ENCODE measurements at places on chromosomes 1 and 21.
A peak's percentile ranks its signal among the peaks of the same experiment; 100 is the strongest.

DNA sequence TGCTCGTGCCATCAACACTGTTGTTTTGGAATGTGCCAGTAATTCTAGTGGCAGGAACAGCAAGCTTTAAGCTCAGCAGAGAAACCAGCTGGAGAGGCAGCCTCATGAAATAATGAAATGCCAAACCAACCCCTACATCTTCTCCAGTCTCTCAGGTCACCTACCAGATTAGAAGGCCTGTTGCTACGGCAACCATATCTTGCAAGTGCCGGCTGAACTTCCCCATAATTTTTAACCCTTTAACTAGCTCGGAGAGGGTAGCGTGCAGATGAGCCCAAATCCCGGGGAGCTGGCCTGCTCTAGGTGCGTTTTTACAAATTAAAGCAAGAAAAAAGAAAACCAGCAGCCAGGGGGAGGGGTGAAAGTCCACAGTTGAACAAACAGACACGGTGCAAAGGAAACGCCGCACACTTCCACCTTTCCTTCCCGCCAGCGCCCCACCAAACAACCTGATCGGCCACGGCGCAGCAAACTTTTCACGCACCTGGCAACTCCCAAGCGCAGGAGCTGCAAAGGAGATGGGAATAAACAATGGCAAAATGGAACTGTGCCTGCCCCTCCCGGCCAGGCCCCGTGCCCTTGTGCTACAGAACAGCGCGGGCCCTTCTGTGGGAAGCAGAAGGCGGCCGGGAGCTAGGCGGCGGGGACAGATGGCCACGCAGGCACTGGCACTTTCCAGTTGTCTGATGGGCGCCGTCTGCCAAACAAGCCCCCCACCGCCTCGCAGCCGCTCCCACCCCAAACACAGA, 50.1 kb downstream of the SSBP3 start:
- no peak for DNase-seq

DNA sequence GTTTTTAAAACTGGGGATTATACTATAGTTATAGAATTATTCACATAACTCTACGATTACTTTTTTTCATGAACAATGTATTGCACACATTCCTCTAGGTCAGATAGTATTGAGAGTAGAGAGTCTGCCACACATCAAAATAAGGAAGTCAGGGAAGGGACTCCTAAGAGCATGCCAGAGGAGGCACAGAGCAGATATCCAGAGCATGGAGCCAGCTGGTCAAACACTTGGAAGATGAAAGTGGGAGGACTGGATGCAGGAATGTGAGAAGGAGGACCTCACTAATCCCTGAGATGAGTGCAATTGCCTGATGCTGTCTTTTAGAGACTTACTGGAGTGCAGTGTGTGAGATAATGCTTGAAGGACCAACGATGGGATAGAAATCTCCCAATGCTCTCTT, 9.6 kb upstream of the RFX5 start:
- no peak for DNase-seq

DNA sequence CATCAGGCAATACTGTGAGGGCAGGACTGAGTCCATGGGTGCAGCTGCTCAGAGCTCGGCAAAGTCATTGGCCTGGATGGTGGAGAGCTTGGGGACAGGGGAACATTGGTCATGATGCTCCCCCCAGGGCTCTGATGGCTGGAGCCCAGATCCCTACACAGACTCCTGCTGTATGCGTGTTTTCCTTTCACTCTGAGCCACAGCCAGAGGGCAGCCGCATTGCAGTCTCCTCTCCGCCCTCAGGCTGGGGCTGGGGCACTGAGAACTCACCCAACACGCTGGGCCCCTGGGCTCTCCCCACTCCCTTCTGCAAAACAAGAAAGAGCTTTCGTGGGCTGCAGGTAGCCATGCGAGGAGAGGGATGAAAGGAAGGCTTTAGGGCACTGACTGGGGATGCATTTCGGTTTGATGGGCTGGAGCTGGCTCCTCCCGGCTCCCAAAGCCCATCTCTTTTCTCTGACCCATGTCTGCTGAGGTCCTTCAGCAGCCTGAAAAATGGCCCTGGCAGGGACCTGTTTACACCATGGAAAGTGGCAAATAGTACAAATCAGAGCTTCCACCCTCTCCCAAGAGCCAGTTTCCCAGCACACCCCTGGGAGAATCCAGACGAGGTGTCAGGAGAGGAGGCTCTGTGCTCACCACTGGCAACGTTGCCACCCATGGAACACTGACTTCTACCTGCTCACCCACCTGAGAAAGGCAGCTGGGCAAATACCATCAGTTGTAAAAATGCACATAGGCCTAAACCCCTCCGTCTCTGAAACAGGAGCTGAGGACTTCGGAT, 43.8 kb downstream of the CAPN2 start:
- no peak for DNase-seq

- DNase-seq, result no peak
Measured at GRCh38 chr21:45130324-45130774, 56.0 kb downstream of the ADARB1 start.

GRCh38 chr21:14877581-14878228, 187.1 kb downstream of the NRIP1 start:
- no peak for DNase-seq

GRCh38 chr1:15950763-15951295, 25.1 kb downstream of the ZBTB17 start:
- no peak for DNase-seq

GRCh38 chr1:157842939-157843338, 1.3 kb upstream of the CD5L start:
- no peak for DNase-seq

DNA sequence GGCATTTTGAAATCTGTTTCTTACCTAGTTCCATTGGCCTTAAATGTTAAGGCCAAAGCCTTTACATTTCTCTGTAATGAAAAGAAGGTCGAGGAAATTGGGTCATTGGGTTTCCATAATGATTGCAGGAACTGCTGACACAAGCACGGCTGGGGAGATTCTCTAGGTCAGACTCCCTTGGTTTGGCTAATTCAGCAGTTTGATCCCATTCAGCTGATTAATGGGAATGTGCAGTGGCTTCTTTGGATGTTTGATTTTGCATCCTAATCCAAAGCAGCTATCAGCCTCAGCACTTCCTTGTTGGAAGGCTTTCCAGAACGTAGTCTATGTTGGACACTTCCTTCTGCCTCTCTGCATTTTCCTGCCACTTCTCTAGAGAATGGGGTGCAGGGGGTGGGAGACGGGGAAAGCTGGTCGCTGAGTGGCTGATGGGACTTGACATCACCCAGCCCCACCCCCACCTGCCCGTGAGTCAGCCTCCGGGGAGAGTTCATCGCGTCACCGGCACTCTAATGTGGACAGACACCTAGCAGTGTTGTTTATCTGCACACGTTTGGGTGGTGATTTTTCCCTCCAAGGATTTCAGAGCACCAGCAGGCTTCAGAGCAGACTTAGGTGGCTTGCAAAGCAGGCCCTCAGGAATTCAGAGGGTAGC, 5.4 kb downstream of the PSEN2 start:
- DNase-seq, result no peak

DNA sequence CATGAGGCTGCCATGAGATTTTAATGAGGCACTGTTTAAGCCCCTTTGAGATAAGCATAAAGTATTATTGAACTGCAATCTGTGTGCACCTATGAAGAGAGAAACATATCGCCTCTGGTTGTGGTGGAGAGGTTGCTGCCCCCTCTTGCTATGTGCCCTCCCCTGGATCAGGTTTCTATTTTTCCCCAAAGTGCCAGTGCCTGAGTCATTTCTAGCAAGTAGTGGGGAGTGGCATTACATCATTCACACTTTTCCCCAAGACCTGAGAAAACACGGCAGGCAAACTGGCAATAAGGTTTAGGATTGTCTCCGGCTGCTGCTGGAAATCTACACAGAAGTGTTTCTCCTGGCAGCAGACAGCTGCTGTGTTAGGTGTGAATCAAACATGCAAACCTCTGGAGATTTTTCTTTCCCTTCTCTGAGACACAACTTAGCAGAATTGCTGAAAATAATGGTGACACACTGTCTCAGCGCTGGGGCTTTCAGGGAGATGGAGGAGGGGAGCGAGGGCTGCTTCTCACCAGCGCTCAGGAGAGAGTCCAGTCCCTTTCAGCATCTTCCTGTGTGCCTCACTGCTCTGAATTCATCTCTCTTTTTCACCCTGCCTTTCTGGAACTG, 13.7 kb upstream of the RGS16 start:
- DNase-seq, result no peak

DNA sequence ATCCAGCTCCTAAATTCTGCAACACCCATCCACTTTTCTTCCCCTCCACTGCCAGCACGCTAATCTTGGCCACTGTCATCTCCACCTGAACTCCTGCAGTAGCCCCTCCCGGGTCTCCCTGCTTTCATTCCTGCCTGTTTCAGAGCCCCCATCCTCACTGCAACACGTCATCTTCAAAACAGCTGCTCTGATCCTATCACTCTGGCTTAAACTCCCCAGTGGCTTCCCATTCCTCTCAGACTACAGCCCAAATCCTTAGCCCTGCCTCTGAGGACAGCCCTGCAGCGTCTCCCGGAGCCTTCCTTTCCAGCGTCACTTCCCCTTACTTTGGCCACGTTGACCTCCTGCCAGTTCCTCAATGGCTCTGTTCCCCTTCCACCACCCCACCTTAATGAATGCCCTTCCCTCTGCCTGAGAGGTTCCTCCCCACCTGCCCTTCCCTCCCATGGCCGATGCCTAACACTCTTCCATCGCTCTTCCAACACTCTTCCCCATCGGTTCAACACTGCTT, 22.9 kb upstream of the IFNAR2 start:
- no peak for DNase-seq

DNA sequence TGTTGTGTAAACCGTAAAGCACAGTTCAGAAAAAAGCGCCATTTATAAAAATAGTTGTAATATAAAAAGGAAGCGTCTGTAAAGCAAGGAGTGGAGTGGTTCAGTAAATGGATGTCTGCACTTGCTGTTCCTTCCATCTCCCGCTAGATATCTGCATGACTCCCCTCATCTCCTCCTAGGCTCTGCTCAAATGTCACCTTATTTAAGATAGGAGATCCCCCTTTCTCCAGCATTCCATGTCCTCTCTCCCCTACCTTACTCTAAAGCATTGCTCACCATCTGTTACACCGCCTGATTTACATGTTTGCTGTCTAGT, 745 bp downstream of the MUL1 start:
- no peak for DNase-seq

GRCh38 chr1:23174426-23175110, 5.9 kb upstream of the LUZP1 start:
- no peak for DNase-seq

DNA sequence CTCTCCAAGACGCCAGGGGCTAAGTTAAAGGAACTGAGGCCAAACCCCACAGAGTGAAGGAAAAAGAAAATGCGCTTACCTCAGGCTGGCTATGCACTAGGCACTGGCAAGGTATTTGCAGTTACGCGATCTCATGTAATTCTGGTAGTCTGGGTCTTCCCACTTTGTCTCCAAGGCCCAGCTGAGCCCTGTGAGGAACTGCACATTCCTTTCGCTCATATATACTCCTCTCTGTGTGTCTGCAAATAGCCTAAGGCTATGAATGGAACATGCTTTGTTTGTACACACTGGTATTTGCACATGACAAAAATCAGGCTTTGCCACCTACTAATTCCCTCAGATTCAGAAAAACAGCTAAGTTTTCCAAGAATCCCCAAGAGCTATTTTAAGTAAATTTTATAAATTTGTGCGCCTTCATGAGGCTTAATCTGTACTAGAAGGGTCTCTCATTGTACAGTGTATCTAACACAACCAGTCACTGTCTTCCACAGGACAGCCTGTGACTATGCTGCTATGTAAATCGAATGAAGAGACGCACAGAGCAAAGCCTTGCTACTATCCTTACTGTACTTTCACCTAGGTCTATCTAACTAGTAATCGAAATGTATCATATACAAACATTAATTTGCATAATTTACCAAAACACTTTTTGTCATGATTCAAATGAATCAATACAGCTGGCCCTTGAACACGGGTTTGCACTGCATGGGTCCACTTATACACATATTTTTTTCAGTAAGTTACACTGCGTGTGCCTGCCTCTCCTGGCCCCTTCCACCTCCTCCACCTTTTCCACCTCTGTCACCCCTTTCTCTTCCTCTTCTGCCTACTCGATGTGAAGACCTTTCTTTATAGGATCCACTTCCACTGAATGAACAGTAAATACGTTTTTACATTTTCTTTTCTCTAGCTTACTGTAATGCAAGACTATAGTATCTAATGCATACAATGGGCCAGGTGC, 87.0 kb downstream of the SIPA1L2 start:
- no peak for DNase-seq

DNA sequence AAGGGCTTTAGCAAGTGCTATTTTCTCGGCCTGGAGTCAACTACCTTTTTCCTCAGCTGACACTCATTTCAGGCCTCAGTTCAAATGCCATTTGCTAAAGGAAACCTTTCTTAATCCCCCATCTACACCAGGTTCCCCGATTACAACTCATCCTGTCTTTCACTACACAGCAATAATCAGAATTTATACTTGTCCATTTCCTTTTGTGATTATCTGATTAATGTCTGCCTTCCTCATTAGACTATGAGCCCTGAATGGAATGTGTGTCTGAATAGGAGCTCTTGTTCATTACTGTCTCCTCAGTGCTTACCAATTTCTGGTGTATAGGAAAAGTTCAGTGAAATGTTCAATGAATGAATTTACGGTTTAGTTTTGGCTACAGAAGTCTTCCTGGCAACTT, 36.9 kb downstream of the ATP1B1 start:
- no peak for DNase-seq

DNA sequence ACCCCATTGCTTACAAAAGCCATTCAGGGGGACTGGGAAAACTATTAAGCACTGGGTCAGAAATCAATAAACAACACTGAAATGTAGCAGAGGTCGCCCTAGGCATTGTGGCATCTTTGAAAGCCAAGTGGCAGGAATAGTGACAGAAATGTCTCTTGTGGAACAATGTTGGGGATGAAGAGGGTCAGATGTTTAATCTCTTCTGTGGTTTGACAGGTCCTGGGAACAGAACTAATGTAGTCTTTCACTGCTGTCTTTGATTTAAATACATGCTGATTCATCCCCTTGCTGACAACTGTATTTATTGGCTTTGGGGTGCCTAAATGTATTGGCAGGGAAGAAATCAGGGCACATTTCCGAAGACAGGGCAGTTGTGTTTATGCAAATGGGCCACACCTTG, 194.8 kb downstream of the ATG4C start:
- DNase-seq, result no peak

GRCh38 chr1:8362701-8363101, 44.8 kb downstream of the SLC45A1 start:
- DNase-seq, result no peak

DNA sequence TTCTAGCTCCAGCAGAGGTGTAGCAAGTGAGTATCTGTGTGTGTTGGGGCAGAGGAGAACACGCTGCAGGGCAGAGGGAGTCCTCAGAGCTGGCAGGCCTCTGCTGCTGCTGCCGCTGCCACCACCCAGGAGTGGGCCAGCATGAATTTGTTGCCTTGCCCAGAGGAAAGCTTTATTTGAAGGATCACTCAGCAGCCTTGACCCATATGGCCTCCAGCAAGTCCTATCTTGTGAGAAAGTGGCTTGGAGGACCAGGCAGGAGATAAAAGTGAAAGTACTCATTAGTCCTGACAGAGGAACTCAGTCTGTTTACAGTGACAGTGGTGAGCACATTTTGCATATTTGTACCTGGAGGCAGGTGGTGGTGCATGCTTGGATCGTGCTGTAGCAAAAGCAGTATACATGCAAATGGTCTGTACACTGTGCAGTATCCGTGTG, 3.1 kb downstream of the TRAF5 start:
- peak; percentile 22 for DNase-seq

GRCh38 chr1:18703041-18703621, 72.5 kb downstream of the PAX7 start:
- no peak for DNase-seq

Measured in CD4-positive, alpha-beta T cell treated with Interferon alpha-2 for 1 hour (primary cell).